Suprapubic skin (tissue), 4 donors: ENCODE measurements at places on chromosomes 3 and 15.

DNA sequence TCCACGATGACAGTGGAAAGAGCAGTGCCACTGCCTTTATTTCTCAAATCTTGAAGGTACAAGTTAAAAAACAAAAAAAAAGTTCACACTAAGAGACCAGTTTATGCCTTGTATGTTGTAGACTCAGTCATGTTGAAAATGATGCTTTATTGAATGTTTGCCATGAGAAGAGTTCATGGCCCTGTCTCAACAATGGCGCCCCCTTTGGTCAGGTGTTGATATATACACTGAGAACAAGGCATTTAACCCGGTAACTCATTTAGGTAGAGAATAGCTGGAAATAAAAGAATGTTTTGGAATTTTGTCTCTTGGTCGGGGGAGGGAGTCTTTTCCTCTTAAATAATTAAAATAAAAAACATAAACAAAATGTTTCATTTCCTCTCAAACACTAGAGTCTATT lies 145.6 kb upstream of the SLC2A2 start:
- no peak overlapping the region for H3K4me3 ChIP-seq
- H3K36me3 ChIP-seq, result no peaks in the 10 kb centered on the region
- H3K4me1 ChIP-seq, result no peaks in the 10 kb centered on the region

DNA sequence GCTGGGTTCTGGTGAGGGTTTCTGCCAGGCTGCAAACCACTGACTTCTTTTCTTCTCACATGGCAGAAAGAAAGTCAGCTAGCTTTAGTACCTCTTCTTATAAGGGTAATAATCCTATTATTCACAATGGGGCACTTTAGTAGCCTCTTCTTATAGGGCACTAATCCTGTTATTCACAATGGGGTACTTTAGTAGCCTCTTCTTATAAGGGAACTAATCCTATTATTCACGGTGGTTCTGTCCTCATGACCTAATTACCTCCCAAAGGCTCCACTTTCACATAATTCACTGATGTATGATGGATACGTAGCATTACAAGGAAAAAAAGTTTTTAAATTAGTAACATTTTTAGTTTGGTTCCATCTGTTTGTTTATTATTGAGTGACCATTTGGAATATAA lies 671.3 kb downstream of the NSUN3 start:
- H3K36me3 ChIP-seq, result no peaks in the 10 kb centered on the region
- H3K4me1 ChIP-seq, result no peaks in the 10 kb centered on the region
- no peak overlapping the region for H3K27ac ChIP-seq
- H3K27me3 ChIP-seq, result no peaks in the 10 kb centered on the region
- no peak overlapping the region for H3K4me3 ChIP-seq

- DNase-seq, result no peak
- H3K27me3 ChIP-seq, result no peaks in the 10 kb centered on the region
- H3K27ac ChIP-seq, result no peak overlapping the region
- no peaks in the 10 kb centered on the region for H3K36me3 ChIP-seq
- peaks cover 32% of the 10 kb centered on the region for H3K4me1 ChIP-seq
Observed at GRCh38 chr3:52004906-52005395, 9.3 kb upstream of the RPL29 start.

- no peak overlapping the region for H3K27ac ChIP-seq
- H3K4me3 ChIP-seq, result no peak overlapping the region
- H3K36me3 ChIP-seq, result no peaks in the 10 kb centered on the region
- no peak for DNase-seq
Observed at GRCh38 chr15:83837945-83838571, 184.1 kb downstream of the ADAMTSL3 start.

- no peaks in the 10 kb centered on the region for H3K36me3 ChIP-seq
- H3K27me3 ChIP-seq, result no peaks in the 10 kb centered on the region
- peaks cover 47% of the 10 kb centered on the region for H3K4me1 ChIP-seq
- DNase-seq, result no peak
Observed at GRCh38 chr15:64703632-64703959, 71.8 kb downstream of the RBPMS2 start.

GRCh38 chr3:29408676-29409075 lies 127.8 kb downstream of the RBMS3 start:
- H3K4me1 ChIP-seq, result peaks cover 8% of the 10 kb centered on the region
- no peak for DNase-seq
- no peak overlapping the region for H3K27ac ChIP-seq
- H3K36me3 ChIP-seq, result no peaks in the 10 kb centered on the region
- H3K27me3 ChIP-seq, result no peaks in the 10 kb centered on the region

GRCh38 chr3:31227131-31227562 lies 305.6 kb upstream of the STT3B start:
- H3K27me3 ChIP-seq, result no peaks in the 10 kb centered on the region
- no peak for DNase-seq
- peaks cover 37% of the 10 kb centered on the region for H3K4me1 ChIP-seq
- H3K36me3 ChIP-seq, result no peaks in the 10 kb centered on the region
- H3K4me3 ChIP-seq, result no peak overlapping the region
- no peak overlapping the region for H3K27ac ChIP-seq

- H3K4me1 ChIP-seq, result no peaks in the 10 kb centered on the region
- no peaks in the 10 kb centered on the region for H3K27me3 ChIP-seq
- DNase-seq, result no peak
- H3K27ac ChIP-seq, result no peak overlapping the region
- no peak overlapping the region for H3K4me3 ChIP-seq
Observed at GRCh38 chr3:181290941-181291340, 301.4 kb upstream of the DNAJC19 start.

GRCh38 chr15:71106802-71107500 lies 8.3 kb upstream of the THSD4 start:
- no peaks in the 10 kb centered on the region for H3K36me3 ChIP-seq
- no peaks in the 10 kb centered on the region for H3K27me3 ChIP-seq
- DNase-seq, result no peak
- H3K27ac ChIP-seq, result no peak overlapping the region

- H3K4me1 ChIP-seq, result peaks cover 40% of the 10 kb centered on the region
- DNase-seq, result no peak
- peak overlapping the region; percentile 93 for H3K27ac ChIP-seq
- no peaks in the 10 kb centered on the region for H3K27me3 ChIP-seq
- peak overlapping the region; percentile 79 for H3K4me3 ChIP-seq
Observed at GRCh38 chr3:57555306-57555705, 768 bp upstream of the PDE12 start.

DNA sequence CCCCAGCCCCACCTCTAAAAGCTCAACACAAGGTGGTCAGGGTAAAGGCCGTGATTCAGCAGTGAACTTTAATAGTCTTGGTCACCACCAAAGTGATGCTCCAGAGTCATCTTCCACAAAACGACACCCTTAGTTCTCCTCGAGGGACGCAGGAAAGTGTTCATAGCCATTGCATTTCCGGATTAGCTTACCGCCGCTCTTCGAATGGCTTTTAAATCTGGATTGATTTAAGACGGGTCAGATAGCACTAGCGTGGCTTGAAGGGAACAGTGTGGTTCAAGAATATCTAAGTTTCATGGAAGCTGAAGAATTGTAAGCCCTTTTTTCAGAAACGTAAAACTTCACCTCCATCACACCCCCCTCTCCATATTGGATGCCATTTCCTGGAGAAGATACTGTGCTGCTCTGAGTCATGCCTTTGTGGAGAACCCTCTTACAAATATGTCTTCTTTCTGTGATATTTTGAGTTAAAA lies 829 bp downstream of the RNF7 start:
- H3K36me3 ChIP-seq, result no peaks in the 10 kb centered on the region
- H3K4me1 ChIP-seq, result peaks cover 38% of the 10 kb centered on the region
- peak overlapping the region; percentile 88 for H3K4me3 ChIP-seq
- H3K27me3 ChIP-seq, result no peaks in the 10 kb centered on the region

- DNase-seq, result no peak
- no peak overlapping the region for H3K4me3 ChIP-seq
- no peak overlapping the region for H3K27ac ChIP-seq
- peaks cover 32% of the 10 kb centered on the region for H3K36me3 ChIP-seq
- peaks cover 3% of the 10 kb centered on the region for H3K4me1 ChIP-seq
- no peaks in the 10 kb centered on the region for H3K27me3 ChIP-seq
Observed at GRCh38 chr3:44467241-44467640, 10.2 kb downstream of the ZNF445 start.

DNA sequence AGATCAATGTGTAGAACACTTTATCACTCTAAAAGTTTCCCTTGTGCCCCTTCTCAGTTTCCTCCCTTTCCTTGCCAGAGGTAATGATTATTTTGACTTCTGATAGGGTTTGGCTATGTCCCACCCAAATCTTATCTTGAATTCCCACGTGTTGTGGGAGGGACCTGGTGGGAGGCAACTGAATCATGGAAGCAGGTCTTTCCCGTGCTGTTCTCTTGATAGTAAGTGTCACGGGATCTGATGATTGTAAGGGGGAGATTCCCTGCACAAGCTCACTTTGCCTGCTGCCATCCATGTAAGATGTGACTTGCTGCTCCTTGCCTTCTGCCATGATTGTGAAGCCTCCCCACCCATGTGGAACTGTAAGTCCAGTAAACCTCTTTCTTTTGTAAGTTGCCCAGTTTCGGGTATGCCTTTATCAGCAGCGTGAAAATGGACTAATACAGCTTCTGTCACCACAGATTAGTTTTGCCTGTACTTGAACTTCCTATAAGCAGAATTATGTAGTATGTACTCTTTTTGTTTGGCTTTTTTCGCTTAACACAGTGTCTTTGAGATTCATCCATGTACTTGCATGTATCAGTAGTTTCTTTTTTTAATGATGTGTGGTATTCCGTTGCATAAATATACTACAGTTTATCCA lies 7.2 kb downstream of the FEM1B start:
- H3K36me3 ChIP-seq, result peaks cover 5% of the 10 kb centered on the region
- no peak overlapping the region for H3K4me3 ChIP-seq
- no peak for DNase-seq
- H3K4me1 ChIP-seq, result peaks cover 89% of the 10 kb centered on the region

DNA sequence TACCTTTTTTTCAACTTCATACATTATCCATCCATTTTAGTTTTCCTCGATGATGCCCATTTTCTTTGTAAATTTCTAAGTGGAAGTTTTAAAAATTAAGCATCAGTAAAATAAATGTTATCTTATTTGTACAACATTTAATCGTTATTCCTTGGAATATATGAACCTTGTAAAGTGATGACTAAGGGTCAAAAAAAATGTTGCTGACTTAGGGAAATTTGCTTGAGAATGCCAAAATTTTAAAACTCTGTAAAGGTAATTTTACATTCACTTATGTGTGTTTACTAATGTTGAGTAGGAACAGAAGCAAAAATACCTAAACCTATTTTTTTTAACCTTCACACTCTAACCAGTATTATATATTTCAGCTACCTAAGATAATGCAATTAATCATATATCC lies 917.1 kb downstream of the VGLL3 start:
- H3K4me3 ChIP-seq, result no peak overlapping the region
- no peak for DNase-seq
- no peak overlapping the region for H3K27ac ChIP-seq
- no peaks in the 10 kb centered on the region for H3K27me3 ChIP-seq
- H3K4me1 ChIP-seq, result no peaks in the 10 kb centered on the region

DNA sequence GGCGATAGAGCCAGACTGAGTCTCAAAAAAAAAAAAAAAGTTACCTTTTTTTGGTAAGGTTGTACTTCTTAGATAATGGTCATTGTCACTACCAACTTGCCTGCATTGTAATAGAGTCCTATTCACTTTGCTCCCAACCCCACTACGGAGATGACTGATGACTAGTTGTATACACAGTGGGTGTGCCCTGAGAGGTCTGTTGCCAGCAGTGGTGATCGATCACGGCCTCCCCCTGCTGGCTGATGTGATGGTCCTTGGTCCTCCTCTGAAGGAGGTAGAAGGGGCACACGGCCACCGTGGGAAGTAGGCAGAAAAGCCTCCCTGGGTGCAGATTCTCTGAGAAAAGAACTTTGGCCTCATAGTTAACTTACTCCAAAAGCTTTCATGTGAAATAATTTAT lies 10.7 kb downstream of the GCNT3 start:
- H3K4me1 ChIP-seq, result no peaks in the 10 kb centered on the region
- no peaks in the 10 kb centered on the region for H3K36me3 ChIP-seq
- no peak overlapping the region for H3K4me3 ChIP-seq
- H3K27me3 ChIP-seq, result peaks cover 5% of the 10 kb centered on the region
- no peak for DNase-seq

GRCh38 chr15:39396979-39397615 lies 183.8 kb upstream of the THBS1 start:
- no peak overlapping the region for H3K4me3 ChIP-seq
- H3K27ac ChIP-seq, result no peak overlapping the region
- H3K36me3 ChIP-seq, result no peaks in the 10 kb centered on the region
- H3K27me3 ChIP-seq, result no peaks in the 10 kb centered on the region
- no peak for DNase-seq

GRCh38 chr15:89870006-89870405 lies 23.8 kb downstream of the AP3S2 start:
- peaks cover 22% of the 10 kb centered on the region for H3K36me3 ChIP-seq
- no peak overlapping the region for H3K4me3 ChIP-seq
- no peaks in the 10 kb centered on the region for H3K27me3 ChIP-seq
- no peak overlapping the region for H3K27ac ChIP-seq

DNA sequence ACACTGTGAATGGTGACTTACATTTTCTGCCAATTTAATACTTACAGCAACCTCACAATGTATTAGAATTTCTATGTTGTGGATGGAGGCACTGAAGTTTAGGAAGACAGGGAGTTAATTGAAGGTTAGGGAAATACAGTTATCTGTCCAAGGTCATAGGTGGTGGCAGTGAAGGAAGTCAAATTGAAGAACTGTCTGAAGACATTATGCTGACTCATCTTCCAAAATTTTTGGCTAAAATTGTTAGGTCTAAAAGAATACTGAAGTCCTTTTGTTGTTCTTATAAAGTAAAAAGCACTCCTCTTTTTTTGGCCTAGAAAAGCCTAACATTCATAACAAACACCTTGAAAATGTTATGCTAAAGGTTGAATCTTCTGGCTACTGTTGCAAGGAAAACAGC lies 27.7 kb downstream of the EMC4 start:
- no peak overlapping the region for H3K4me3 ChIP-seq
- no peak overlapping the region for H3K27ac ChIP-seq
- no peaks in the 10 kb centered on the region for H3K4me1 ChIP-seq
- DNase-seq, result no peak
- H3K27me3 ChIP-seq, result no peaks in the 10 kb centered on the region
- peaks cover 87% of the 10 kb centered on the region for H3K36me3 ChIP-seq

DNA sequence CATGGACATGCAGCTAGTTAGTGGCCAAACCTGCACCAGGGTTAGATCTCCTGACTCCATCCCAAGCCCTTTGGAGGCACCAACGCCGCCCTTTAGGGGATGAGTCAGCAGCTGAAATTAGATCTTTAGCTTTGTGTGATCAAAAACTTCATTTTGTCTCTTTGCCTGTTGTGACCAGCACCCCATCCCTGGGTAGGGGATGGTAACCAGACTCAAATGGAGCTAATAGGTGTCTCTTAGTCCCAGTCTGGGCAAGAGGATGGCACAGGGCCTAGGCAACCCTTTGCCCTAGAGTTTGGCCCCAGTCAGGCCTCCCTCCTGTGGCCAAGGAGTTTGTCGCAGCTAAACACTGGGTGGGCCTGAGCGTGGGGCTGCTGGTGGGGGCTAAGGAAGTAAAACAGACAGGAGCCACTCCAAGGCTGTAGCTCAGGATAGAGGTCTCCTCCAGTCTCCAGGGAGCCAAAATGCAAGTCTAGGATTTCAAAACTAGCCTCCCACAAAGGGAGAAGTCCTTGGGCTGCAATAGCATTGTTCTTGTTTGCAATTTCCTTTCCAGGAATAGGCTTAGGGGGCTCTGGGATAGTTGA lies 105.1 kb downstream of the CPN2 start:
- no peaks in the 10 kb centered on the region for H3K36me3 ChIP-seq
- no peak for DNase-seq
- H3K27me3 ChIP-seq, result no peaks in the 10 kb centered on the region
- H3K4me3 ChIP-seq, result no peak overlapping the region
- H3K4me1 ChIP-seq, result peaks cover 16% of the 10 kb centered on the region

GRCh38 chr3:177102553-177102952 lies 94.7 kb downstream of the TBL1XR1 start:
- no peak overlapping the region for H3K4me3 ChIP-seq
- H3K4me1 ChIP-seq, result peaks cover 44% of the 10 kb centered on the region
- no peak overlapping the region for H3K27ac ChIP-seq
- H3K36me3 ChIP-seq, result no peaks in the 10 kb centered on the region

GRCh38 chr3:157588386-157589060 lies 85.3 kb upstream of the VEPH1 start:
- no peaks in the 10 kb centered on the region for H3K27me3 ChIP-seq
- no peaks in the 10 kb centered on the region for H3K36me3 ChIP-seq
- H3K4me3 ChIP-seq, result no peak overlapping the region
- H3K4me1 ChIP-seq, result no peaks in the 10 kb centered on the region
- DNase-seq, result no peak
- H3K27ac ChIP-seq, result no peak overlapping the region
